Mesothelial cell of epicardium (in vitro differentiated cells): ENCODE measurements at places on chromosomes 5 and 9. TPM values are rescaled to one million over a fixed set of nuclear protein-coding genes. Genes with fewer than 3 reads are reported as not detected.

The OLFM1 gene
- total RNA-seq = 0.86 to 2.0 TPM (median 1.4 TPM) in 3 replicates

The PTPN3 gene
- total RNA-seq = 6.2 to 7.5 TPM (median 6.8 TPM) in 3 replicates

The RASEF gene
- total RNA-seq = 3.7 to 4.1 TPM (median 4.0 TPM) in 3 replicates

The PCDHGA6 gene
- total RNA-seq = 0.25 to 0.60 TPM (median 0.57 TPM) in 3 replicates

DNA sequence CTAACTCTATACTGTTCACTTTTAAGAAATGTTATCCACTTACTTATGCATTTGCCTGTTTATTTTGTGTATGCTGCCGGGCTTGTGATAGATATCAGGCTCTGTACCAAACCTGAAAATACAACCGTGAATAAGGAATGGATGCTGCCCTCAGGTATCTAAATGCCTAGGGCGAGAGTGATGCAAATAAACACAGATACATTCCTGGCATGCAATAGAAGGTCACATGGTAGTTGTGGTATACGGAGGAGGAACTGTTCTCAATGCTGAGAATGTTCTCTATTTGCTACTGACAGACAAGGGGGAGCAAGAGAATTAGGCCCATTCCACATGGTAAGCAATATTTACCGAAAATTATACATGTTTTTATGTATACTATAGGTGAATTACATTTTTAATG is 227.8 kb downstream of the ICE1 start:
- H3K4me1 ChIP-seq = peaks cover 15% of the 10 kb centered on the region
- H3K27ac ChIP-seq = no peak overlapping the region
- no peaks in the 10 kb centered on the region for H3K27me3 ChIP-seq
- no peak for DNase-seq
- no peak overlapping the region for H3K4me3 ChIP-seq
- peaks cover 2% of the 10 kb centered on the region for H3K36me3 ChIP-seq

DNA sequence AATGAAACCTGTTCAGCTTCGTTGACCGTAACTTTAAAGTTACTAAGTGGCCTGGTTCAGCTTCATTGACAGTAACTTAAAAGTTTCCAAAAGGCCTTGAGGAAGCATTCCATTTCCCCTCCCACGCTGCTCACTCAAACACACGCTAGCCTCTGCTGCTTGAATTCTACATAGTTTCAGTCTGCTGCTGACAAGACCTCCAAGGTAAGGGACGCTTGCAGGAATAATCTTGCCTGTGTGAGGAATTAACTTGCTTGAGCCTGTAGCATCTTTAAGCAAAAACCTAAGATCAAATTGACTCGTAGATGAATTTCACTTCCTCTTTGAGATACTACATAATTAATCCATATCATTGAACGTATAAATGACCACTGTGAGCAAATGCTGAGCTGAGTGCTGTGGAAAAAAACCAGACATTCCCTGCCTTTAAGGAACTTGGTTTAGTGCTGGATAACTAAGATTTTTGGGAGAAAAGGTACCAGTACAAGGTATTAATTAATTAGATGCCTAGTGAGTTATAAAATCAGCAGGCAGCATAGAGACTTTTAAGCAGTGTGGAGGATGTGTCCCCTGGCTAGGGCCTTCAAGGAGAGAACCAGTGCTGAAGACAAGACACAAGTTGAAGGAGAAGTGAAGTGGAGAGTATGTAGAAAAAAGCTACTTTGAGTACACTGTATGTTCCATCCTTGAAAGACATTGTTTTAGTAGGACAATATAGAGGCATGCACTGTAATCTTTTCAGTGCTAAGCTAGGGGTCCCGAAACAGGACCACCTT is 39.2 kb downstream of the GRAMD2B start:
- H3K27ac ChIP-seq = peak overlapping the region; percentile 14
- no peaks in the 10 kb centered on the region for H3K27me3 ChIP-seq
- no peak overlapping the region for H3K4me3 ChIP-seq
- DNase-seq = no peak
- H3K4me1 ChIP-seq = peaks cover 10% of the 10 kb centered on the region

DNA sequence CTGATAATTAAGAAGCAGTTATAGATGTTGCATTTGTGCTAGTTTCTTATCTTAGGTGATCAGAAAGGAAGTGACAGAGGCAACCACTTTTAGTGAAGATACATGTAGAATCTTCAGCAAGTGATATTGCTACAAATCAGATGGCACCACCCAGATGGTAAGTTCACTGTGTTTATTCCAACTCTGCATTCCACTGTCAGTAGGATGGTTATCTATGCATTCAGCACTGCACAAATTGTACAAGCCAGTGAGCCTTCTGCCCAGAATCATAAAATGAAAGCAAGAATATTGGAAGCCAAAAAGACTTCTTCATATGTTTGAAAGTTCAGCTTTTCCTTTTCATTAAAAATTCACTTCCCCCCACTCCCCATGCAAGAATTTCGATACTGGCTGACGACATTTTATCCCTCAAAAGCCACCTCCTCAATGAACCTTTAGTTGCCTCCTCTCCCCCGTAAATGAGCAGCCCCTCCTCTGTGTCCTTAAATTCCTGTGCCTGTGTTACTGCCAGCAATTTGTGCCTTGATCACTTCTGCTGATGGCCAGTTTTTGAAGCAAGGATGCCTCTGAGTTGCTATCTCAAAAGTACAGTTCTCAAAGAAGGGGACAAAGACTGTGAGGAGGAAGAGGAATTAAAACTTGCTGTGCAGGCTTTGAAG is 91.6 kb downstream of the ZSWIM6 start:
- H3K27ac ChIP-seq = peak overlapping the region; percentile 86
- H3K27me3 ChIP-seq = no peaks in the 10 kb centered on the region
- H3K4me1 ChIP-seq = peaks cover 30% of the 10 kb centered on the region
- peak overlapping the region; percentile 5 for H3K4me3 ChIP-seq

DNA sequence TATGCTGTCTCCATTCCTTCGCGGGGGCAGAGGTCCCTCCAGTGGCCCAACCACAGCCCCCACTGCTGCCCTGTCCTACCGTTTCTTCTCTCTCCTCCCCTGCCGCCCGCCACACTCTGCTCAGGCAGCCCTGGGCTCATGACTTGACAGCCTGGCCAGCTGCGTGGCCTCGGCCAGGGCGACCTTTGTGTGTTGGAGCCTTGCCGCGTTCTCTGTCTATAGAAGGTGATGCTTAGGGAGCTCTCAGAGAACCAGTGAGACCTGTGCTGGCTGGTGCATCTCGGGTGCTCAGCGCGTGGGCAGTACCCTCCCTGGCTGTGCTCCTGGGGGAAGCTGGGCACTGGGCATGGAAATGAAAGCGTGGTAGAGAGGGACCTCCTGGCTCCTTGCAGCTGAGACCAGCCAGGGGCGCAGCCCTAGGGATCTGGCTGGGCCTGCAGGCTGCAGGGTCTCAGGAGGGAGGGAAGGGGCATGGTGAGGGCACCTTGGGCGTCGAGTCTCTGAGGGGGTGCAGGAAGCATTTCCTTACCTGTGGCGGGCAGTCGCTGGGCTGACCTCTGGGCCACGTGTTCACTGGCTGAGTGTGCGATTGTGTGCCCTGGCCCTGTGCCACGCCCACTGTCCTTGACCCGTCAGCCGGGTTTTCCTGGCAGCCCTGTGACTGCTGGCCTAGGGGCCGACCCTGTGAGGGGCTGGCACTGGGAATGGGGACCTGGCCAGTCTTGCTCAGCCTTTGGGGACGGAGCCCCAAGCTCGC is 50.3 kb downstream of the RXRA start:
- peak overlapping the region; percentile 86 for H3K27ac ChIP-seq
- H3K27me3 ChIP-seq = no peaks in the 10 kb centered on the region
- DNase-seq = no peak
- peaks cover 33% of the 10 kb centered on the region for H3K4me1 ChIP-seq

DNA sequence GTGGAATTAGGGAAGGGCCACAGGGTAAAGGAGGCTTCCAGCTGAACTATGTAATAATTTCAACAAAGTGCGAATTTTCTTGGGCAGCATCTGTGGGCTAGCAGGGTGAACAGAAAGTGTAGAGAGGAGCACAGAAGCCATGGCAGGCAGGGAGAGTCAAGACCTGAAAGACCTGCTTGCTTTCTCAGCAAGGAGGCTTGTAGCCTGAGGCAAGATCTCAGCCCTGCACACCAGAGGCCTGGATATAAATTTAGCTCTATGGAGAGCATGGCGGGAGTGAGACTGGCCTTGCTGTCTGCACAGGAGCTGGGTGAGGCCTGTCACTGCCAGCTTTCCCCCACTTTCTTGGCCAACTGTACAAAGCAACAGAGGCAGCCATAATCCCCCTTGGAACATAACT is 32.1 kb upstream of the SH3TC2 start:
- H3K36me3 ChIP-seq = peaks cover 7% of the 10 kb centered on the region
- no peak overlapping the region for H3K4me3 ChIP-seq
- H3K27me3 ChIP-seq = no peaks in the 10 kb centered on the region
- H3K27ac ChIP-seq = peak overlapping the region; percentile 49
- no peak for DNase-seq

- H3K27ac ChIP-seq = no peak overlapping the region
- H3K4me1 ChIP-seq = peaks cover 16% of the 10 kb centered on the region
- no peaks in the 10 kb centered on the region for H3K27me3 ChIP-seq
- no peak overlapping the region for H3K4me3 ChIP-seq
- DNase-seq = no peak
Measured at GRCh38 chr9:72955126-72955455, 2.2 kb upstream of the ALDH1A1 start.

DNA sequence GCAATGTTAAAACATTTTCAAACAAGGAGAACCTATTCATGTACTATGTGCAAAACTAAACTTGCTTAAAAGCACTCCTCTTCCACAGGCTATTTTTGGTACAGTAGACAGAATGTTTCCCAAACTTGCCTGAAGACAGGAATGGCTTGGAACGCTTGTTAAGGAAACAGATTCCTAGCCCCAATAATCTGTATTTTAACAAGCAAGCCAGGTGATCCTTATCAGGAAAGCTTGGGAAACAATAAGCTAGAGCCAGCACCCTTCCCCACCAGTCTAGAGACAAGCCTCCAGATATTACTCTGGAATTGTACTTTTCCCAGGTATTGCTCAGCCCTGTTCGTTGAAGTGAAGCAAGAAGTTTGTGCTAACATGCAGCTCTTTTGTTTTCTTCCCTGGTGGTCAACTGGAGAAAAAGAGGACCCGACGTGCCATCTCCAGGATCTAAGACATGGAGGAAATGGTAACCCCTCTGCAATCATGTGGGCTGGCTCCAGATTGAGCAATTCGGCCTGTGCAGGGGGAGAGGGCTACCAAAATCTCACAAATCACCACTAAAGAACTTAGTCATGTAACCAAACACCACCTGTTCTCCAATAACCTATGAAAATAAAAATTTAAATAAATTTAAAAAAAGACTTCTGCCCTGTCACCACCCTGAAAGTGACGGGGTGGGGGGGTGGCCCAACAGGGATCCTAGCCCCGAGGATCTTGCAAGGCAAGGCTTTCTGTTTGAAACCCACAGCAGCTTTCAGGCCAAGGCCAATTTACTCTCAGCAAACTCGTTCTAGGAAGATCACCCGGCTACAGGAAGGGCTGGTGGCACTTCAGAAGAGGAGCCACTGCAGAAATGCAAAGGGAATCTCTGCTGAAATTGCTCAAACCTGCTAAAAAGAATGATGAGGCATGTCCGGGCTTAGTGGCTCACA is 48.6 kb downstream of the SHB start:
- no peak overlapping the region for H3K4me3 ChIP-seq
- H3K27ac ChIP-seq = peak overlapping the region; percentile 99
- peaks cover 94% of the 10 kb centered on the region for H3K4me1 ChIP-seq

DNA sequence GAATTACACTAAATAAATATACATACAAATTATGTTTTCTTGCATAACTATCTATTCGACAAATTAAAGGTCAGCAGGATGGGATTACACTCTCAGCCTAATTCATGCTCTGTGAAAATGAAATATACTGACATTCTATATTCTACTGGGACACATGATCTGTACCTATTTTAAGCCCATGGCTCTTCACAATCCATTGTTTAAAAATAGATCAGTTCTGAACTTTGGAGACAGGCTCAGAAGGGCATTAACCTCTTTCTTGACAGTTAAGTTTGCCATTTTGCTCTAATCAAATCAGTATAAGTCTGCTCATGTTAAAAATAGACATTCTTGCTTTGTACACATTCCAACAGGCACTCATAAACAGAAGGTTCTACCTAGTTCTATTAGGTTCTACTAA is 361.2 kb downstream of the HCN1 start:
- H3K4me3 ChIP-seq = no peak overlapping the region
- H3K27me3 ChIP-seq = no peaks in the 10 kb centered on the region
- no peaks in the 10 kb centered on the region for H3K36me3 ChIP-seq
- no peak for DNase-seq
